ENCODE measurements at places on chromosomes 2 and 18.
A peak's percentile ranks its signal among the peaks of the same experiment; 100 is the strongest.

DNA sequence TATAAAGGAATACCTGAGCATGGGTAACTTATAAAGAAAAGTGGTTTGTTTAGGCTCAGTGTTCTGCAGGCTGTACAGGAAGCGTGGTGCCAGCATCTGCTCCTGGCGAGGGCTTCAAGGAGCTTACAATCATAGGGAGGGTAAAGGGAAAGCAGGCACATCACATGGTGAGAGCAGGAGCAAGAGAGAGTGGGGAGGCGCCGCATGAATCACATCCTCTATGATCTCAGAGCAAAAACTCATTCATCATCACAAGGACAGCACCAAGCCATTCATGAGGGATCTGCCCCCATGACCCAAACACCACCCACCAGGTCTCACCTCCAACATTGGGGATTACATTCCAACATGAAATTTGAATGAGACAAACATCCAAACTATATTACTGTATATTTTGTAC is 32.5 kb downstream of the R3HDM1 start:
- no peak for DNase-seq

DNA sequence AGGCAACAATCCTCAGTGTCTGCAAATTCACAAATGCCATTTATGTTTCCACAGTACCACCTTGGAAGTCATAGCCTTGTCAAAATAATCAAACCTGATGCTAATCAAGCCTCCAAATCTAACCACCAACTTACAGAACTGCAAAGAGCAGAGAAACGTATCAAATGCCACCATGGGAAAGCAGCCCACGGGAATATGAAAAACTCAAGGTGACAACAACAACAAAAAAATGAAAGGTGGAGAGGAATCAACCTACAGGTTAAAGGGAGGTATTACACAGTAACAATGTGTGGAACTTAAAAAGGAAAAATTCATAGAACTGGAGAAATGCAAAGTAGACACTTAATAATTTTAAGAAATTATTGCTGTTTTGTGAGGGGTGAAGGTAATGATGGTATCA is 46.7 kb downstream of the CD226 start:
- DNase-seq, result no peak

DNA sequence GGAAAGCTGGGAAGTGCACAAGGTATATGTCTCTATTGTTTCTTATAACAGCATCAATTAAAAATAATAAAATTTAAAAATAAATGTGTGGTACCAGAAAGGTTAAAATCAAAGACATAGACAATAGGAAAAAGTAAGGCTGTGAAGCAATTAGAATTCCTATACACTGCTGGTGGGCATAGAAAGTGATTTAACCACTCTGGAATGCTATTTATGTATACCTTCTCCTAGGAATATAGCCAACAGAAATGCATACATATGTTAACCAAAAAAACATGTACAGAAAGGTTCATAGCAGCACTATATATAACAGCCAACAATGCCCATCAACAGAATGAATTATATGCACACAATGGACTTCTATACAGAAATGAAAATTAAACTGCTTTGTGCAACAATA is 43.0 kb downstream of the WDSUB1 start:
- DNase-seq, result no peak

DNA sequence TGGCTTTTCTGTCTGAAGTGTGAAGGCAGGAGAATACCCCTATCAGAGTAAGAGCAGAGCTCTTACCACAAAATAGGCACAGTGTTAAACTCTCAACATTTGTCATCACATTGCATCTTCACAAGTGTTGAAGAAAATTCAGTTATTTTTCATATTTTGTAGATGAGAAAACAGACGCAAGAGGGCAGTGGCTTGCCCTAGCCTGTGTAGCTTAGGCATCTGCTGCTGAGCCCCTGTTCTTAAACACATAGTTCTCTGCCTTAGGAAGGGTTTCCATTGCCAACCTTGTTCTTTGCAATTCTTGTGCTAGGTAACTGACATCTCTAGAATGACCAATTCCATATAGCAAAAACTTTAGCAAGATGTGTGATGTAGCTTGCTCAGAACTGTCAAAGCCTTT is 112.7 kb upstream of the RMDN2 start:
- DNase-seq, result peak; percentile 51

DNA sequence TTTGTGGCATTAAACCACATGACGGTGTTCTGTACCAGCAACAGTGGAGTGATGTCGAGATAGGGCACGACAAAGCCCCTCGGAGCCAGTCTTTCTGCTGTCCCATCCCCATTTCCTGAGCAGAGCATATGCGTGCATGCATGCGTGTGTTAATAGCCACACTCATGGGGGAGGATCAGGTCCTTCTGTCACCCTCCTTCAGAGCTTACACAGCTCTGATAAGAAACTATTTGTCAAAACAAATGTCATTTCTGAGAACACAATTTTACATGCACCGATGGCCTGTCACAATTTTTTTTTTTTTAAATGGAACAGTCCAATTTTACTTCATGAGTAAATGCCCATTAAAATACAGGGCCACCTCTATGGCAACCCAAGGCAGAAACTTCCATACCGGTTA is 95.9 kb upstream of the ZBTB14 start:
- no peak for DNase-seq

GRCh38 chr2:86050301-86050700 is 55.4 kb downstream of the POLR1A start:
- no peak for DNase-seq

GRCh38 chr2:2321200-2321540 is 9.9 kb downstream of the MYT1L start:
- no peak for DNase-seq

- DNase-seq, result peak; percentile 20
Observed at GRCh38 chr2:178579006-178579405, 98.7 kb downstream of the PLEKHA3 start.

DNA sequence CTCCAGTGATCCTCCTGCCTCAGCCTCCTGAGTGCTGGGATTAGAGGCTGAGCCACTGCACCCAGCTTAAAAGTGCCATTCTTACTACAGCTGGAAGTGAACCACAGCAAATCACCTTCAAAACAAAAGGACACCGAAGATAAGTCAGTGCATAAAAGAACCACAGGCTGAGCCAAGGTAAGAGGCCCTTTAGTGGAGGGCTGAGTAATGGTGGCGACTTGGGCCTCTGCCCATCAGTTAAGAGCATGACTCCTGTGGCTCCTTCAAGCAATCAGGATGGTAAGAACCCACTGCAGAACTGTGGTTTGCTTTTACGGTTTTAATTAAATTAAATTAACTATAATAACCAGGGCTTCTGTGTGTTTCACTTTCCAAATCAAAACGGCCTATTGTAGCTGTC is 75.1 kb downstream of the CTAGE1 start:
- DNase-seq, result peak; percentile 85

- no peak for DNase-seq
Observed at GRCh38 chr2:29201979-29202378, 86.8 kb downstream of the CLIP4 start.

DNA sequence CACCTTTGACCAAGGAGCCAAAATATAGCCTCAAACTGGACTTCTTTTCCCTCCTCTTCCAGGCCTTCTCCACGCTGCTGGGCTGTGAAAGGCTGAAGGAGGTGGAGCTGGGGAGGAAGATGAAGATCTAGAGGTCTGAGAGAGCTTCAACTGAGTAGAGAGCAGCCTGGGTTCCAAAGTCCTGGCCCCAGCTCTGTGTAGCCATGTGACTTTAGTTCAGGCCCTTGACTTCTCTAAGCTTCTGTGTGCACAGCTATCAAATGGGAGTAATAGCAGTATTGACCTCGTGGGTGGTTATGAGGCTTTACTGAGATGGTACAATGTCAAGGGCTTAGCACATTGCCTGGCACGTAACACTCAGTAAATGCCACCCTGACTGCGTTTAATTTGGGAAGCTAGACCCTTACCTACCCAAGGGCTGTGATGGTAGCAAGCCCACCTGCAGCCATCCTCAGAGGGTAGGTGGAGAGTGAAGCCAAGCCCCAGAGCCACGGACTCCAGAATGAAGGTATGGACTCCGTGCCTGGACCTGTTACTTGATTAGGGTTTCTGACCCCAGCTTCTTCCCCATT is 38.4 kb downstream of the SERTAD2 start:
- no peak for DNase-seq

DNA sequence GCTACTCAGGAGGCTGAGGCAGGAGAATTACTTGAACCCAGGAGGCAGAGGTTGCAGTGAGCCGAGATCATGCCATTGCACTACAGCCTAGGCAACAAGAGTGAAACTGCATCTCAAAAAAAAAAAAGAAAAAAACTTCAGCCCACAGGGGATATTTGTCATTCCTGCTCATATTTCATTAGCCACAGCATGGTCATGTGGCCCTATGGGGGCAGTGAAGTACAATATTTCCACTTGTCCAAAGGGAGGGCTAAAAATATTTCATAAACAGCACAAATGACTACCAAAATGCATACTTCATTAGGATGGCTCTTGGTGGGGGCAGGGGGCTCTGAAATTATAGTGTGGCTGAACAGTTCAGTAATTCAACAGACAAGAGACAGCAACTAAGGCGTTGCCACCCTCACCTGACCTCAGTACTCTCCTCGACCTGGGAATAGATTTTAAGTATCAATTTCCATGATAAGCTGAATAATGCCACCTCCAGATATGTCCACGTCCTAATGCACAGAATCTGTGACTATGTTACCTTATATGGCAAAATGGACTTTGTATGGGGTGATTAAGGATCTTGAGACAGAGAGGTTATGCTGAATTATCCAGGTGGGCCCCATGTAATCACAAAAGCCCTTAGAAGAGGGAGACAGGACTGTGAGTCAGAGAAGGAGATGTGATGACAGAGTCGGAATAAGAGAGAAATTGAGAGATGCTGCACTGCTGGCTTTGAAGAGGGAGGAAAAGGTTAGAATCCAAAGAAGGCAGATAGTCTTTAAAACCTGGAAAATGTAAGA is 158.2 kb upstream of the CRIM1 start:
- DNase-seq, result no peak

DNA sequence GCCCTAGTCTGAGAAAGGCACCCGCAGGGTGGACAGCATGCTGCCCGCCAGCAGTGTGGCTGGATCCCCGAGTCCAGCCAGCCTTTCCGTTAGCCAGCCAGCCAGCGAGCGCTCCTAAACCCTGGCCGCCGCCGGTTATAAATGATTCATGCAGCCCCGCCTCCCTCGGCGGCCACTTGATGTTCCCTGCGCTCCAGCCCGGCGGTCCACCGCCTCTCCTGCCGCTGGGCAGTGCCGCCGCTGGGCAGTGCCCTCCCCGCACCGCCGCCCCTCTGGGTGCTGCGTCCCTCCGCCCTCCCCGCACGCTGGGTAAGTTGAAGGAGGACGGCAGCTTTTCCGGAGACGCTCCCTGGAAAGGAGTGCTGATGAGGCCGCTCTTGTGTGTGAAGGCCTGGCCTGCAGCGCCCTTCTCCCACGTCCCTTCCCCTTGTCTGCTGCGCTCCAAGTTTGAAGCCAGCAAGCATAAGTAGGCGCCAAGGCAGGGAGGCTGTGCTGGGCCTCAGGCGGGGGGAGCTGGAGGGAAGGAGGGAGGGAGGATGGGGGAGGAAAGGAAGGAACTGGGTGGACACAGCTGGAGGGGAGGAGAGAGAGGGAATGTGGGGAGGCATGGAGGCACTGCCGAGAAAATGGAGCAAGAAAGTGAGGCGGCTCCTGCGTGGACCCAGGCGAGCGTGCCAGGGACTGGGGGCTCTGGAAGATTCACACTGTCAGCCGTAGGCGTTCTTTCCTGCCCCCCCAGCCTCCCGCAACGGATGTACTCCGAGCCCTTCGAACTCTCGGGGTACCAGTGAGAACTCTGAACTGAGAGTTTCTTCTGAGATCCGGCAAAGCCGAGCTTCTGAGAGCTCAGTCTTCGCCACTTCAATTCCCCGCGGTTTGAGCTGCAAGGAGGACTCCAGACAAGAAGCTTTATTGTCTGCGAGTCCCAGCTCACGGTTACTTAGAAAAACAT is 131.9 kb downstream of the GLI2 start:
- peak; percentile 90 for DNase-seq

DNA sequence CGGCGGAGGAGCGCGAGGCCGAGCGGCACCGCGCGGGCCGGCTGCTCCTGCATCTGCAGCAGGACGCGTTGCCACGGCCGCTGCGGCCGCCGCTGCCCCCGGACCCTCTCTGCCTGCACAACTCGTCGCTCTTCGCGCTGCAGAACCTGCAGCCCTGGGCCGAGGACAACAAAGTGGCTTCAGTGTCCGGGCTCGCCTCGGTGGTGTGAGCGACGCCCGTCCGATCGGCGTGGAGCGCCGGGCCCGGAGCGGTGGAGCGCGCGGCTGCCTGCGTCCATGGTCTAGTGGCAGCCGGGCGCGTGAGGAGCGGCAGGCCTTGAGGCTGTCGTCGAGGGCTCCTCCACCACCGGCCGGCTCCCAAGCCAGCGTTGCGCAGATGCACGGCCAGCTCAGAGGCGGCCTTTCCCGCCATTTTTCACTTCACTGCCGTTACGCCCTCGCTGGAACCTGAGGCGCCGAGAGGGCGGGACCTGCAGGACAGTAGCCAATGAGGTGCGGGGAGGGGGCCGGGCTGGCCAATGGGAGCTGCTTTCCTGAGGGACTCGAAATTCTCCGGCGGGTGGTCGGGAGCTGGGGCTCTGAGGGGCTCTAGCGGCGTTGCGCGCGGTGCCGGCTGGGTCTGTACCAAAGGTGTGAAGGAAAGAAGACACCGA is 1.9 kb downstream of the TLX2 start:
- DNase-seq, result no peak

- no peak for DNase-seq
Observed at GRCh38 chr2:36513661-36514060, 84.3 kb downstream of the FEZ2 start.

DNA sequence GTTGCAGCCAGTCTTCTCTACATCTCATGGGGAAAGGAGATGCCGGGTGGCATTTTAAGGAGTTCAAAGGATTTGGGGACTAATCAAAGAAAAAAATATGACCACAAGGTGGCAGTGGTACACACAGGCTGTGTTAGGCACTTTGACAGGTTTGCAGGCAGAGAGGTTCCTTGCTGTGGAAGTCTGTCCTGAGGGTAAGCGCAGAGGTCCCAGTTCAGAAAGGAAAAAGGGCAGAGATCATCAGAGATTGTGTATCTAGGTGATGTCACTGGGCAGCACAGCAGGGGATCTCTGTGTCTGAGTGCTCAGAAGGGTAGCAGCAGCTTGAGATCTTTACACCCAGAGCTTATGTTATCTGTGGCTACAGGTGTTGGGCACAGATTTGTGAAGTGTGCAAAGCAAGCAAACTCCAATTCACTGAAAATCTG is 231.4 kb downstream of the LRRTM1 start:
- peak; percentile 73 for DNase-seq

DNA sequence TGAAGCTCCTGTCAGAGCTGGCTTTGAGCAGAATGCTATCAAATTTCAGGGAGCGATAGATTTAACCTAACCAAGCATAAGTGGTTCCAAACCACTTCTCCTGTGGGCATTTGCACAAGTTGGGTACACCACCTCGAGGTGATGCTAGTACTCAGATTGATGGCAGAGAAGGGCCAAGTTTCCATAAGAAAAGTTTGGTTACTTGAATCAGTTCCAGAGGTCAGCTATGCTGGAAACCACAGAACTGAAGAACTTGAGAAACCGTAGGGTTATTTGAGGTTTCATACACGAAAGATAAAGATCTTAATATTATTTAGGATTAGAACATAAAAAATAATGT is 238.2 kb upstream of the SOX11 start:
- no peak for DNase-seq

- no peak for DNase-seq
Observed at GRCh38 chr18:598124-598589, 1.4 kb downstream of the CLUL1 start.

- peak; percentile 25 for DNase-seq
Observed at GRCh38 chr2:70141212-70141901, 49.5 kb downstream of the C2orf42 start.

GRCh38 chr2:97935719-97936161 is 60.0 kb downstream of the TMEM131 start:
- peak; percentile 93 for DNase-seq

GRCh38 chr18:9474108-9474982 is 968 bp upstream of the RALBP1 start:
- no peak for DNase-seq

GRCh38 chr2:191152482-191153240 is 1.9 kb upstream of the STAT4 start:
- DNase-seq, result peak; percentile 57

Data from fibroblast of the aortic adventitia (primary cell).